ENCODE measurements at places on chromosomes 1 and 21. TPM values are rescaled to one million over a fixed set of nuclear protein-coding genes. Genes with fewer than 3 reads are reported as not detected.
A peak's percentile ranks its signal among the peaks of the same experiment; 100 is the strongest.

The LCE3D gene
- not detected for total RNA-seq

The CLCA1 gene
- total RNA-seq = not detected

The PRELP gene
- 232 TPM for total RNA-seq

The TNFRSF8 gene
- 0.54 TPM for total RNA-seq

The UBE2U gene
- not detected for total RNA-seq

The COL24A1 gene
- total RNA-seq = 2.8 TPM

The PLD5 gene
- 23.9 TPM for total RNA-seq

- H3K36me3 ChIP-seq = peaks cover 20% of the 10 kb centered on the region
- no peaks in the 10 kb centered on the region for H3K4me1 ChIP-seq
- H3K27ac ChIP-seq = no peak overlapping the region
- no peaks in the 10 kb centered on the region for H3K27me3 ChIP-seq
These were observed 89.7 kb downstream of the GTF2B start for GRCh38 chr1:88801575-88802208.

- H3K27me3 ChIP-seq = no peaks in the 10 kb centered on the region
- no peak overlapping the region for H3K4me3 ChIP-seq
- H3K4me1 ChIP-seq = no peaks in the 10 kb centered on the region
- no peaks in the 10 kb centered on the region for H3K36me3 ChIP-seq
- DNase-seq = no peak
These were observed 29.8 kb downstream of the RBM11 start for GRCh38 chr21:14245711-14246110.

- DNase-seq = no peak
- H3K4me3 ChIP-seq = no peak overlapping the region
- no peaks in the 10 kb centered on the region for H3K36me3 ChIP-seq
- H3K27me3 ChIP-seq = no peaks in the 10 kb centered on the region
- no peaks in the 10 kb centered on the region for H3K4me1 ChIP-seq
These were observed 6.5 kb downstream of the NR0B2 start for GRCh38 chr1:26907071-26907917.

DNA sequence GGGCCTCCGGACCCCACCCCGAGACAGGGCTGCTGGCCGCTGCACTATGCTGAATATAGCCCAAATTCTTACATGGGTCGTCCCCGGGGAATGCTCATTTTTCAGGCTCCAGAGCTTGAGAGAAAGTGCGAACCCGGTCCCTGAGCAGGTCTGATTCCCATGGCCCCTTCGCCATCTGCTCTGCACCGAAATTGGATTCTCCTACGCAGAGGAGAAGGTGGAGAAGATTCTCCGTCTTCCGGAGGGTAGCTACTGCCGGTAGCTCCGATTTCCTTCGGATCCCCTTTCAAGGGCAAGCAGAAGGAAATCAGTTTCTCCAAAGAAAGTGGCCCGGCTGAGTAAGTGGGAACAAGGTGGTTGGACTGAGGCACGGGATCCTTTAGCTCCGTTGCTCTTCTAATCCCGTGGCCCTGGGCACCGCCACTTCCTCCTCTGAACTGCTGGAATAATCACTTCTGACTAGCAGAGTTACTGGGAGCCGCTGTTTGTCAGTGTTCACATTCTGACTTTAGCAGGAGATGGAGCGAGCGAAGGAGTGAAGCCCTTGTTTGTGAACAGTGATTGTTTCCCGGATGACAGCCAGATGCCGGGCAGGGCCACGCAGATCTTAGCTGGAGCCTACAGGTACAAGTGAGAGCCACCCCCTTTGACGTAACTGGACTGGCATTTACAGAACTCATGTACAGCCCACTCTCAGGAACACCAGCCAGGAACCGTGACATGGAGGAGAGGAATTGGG is 1.1 kb upstream of the ZNF496 start:
- H3K27ac ChIP-seq = peak overlapping the region; percentile 70
- no peaks in the 10 kb centered on the region for H3K27me3 ChIP-seq
- peaks cover 14% of the 10 kb centered on the region for H3K36me3 ChIP-seq
- peak overlapping the region; percentile 96 for H3K4me3 ChIP-seq

- no peaks in the 10 kb centered on the region for H3K36me3 ChIP-seq
- no peak overlapping the region for H3K27ac ChIP-seq
- H3K27me3 ChIP-seq = no peaks in the 10 kb centered on the region
- H3K4me3 ChIP-seq = no peak overlapping the region
These were observed 38.5 kb downstream of the CRB1 start for GRCh38 chr1:197306381-197307062.

- no peak for DNase-seq
- H3K4me1 ChIP-seq = no peaks in the 10 kb centered on the region
- no peaks in the 10 kb centered on the region for H3K27me3 ChIP-seq
- H3K27ac ChIP-seq = no peak overlapping the region
- H3K4me3 ChIP-seq = no peak overlapping the region
These were observed 16.2 kb downstream of the LPGAT1 start for GRCh38 chr1:211814313-211814712.

GRCh38 chr1:113199760-113200455 is 126.9 kb downstream of the LRIG2 start:
- H3K4me1 ChIP-seq = no peaks in the 10 kb centered on the region
- H3K27me3 ChIP-seq = no peaks in the 10 kb centered on the region
- H3K4me3 ChIP-seq = no peak overlapping the region
- no peak overlapping the region for H3K27ac ChIP-seq

- H3K36me3 ChIP-seq = no peaks in the 10 kb centered on the region
- no peak overlapping the region for H3K4me3 ChIP-seq
- no peak overlapping the region for H3K27ac ChIP-seq
- H3K4me1 ChIP-seq = no peaks in the 10 kb centered on the region
These were observed 24.6 kb upstream of the PLA2G2C start for GRCh38 chr1:20210736-20211460.

DNA sequence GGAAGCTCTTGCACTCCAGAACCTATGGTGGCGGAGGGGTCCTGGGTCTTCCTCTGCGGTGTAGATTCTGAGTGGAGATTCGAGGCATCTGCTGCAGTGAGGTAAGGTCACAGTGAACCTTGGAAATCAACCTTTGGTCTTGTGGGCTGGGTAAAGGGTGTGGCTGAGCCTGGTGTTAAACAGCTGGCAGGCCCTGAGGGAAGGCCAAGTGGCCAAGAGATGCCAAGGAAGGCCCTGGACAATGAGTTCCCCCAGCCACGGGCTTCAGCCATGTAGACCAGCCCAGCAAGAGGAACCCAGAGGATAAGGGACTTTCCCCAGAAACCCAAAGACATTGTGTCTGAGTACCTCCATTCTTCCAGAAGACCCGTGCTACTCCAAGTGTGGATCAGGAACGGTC is 137.2 kb upstream of the ETS2 start:
- H3K27me3 ChIP-seq = no peaks in the 10 kb centered on the region
- peaks cover 24% of the 10 kb centered on the region for H3K4me1 ChIP-seq
- no peak overlapping the region for H3K27ac ChIP-seq
- no peak for DNase-seq
- H3K4me3 ChIP-seq = no peak overlapping the region
- no peaks in the 10 kb centered on the region for H3K36me3 ChIP-seq

GRCh38 chr1:179090522-179090921 is 8.7 kb downstream of the TOR3A start:
- peaks cover 26% of the 10 kb centered on the region for H3K36me3 ChIP-seq
- no peaks in the 10 kb centered on the region for H3K27me3 ChIP-seq
- DNase-seq = no peak
- peak overlapping the region; percentile 45 for H3K27ac ChIP-seq
- peaks cover 29% of the 10 kb centered on the region for H3K4me1 ChIP-seq

GRCh38 chr21:42574234-42575027 is 60.8 kb downstream of the SLC37A1 start:
- H3K36me3 ChIP-seq = peaks cover 3% of the 10 kb centered on the region
- H3K4me1 ChIP-seq = no peaks in the 10 kb centered on the region
- H3K27ac ChIP-seq = no peak overlapping the region

- H3K36me3 ChIP-seq = no peaks in the 10 kb centered on the region
- no peaks in the 10 kb centered on the region for H3K27me3 ChIP-seq
- no peak overlapping the region for H3K27ac ChIP-seq
- no peak for DNase-seq
These were observed 159.0 kb upstream of the GALNT2 start for GRCh38 chr1:229907884-229908638.

DNA sequence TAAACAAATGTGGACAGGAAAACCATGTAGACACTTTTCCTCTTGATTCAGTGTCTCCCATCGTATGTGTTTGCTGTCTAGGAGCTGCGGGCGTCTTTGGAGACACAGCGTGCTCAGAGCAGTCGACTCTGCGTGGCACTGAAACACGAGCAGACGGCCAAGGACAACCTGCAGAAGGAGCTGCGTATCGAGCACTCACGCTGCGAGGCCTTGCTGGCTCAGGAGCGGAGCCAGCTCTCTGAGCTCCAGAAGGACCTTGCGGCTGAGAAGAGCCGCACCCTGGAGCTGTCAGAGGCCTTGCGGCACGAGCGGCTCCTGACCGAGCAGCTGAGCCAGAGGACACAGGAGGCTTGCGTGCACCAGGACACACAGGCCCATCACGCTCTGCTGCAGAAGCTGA is 27.2 kb upstream of the DIP2A start:
- H3K4me3 ChIP-seq = no peak overlapping the region
- no peak for DNase-seq
- no peak overlapping the region for H3K27ac ChIP-seq
- H3K27me3 ChIP-seq = no peaks in the 10 kb centered on the region
- H3K36me3 ChIP-seq = peaks cover 57% of the 10 kb centered on the region

DNA sequence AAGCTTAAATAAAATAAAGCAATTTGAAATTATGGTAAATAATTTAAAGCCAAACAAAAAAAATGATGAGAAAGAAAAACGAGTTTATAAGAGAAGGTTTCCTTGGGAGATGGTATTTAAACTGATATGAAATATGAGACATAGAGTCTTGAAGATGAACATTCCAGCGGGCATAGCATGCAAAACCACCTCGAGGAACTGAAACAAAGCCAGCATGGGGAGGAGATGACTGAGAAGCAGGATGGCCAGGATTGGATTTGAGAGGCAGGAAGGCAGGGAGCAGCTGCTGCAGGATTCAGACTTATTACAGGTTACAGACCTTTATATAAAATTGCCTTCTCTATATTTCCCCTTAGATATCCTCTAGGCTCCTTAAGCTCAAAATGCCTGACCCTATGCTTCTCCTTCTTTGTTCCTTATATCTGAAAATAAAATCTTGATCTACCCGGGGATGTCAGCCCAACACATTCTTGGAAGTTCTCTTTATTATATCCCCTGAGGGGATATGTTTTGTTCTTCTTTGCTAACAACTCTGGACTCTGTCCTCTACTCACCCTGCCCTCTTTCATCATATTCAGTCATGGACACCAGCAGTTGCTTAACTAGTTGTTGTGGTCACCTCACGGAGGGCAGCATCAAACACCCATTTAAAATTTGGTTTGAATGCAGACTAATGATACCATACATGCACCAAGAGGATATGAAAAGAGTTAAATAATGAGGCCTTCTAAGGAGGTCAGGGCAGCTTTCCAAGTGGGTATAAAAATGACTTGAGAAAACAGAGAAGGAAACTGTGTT is 719.1 kb upstream of the B3GALT2 start:
- H3K4me3 ChIP-seq = no peak overlapping the region
- no peak for DNase-seq
- H3K36me3 ChIP-seq = no peaks in the 10 kb centered on the region
- H3K27ac ChIP-seq = no peak overlapping the region

DNA sequence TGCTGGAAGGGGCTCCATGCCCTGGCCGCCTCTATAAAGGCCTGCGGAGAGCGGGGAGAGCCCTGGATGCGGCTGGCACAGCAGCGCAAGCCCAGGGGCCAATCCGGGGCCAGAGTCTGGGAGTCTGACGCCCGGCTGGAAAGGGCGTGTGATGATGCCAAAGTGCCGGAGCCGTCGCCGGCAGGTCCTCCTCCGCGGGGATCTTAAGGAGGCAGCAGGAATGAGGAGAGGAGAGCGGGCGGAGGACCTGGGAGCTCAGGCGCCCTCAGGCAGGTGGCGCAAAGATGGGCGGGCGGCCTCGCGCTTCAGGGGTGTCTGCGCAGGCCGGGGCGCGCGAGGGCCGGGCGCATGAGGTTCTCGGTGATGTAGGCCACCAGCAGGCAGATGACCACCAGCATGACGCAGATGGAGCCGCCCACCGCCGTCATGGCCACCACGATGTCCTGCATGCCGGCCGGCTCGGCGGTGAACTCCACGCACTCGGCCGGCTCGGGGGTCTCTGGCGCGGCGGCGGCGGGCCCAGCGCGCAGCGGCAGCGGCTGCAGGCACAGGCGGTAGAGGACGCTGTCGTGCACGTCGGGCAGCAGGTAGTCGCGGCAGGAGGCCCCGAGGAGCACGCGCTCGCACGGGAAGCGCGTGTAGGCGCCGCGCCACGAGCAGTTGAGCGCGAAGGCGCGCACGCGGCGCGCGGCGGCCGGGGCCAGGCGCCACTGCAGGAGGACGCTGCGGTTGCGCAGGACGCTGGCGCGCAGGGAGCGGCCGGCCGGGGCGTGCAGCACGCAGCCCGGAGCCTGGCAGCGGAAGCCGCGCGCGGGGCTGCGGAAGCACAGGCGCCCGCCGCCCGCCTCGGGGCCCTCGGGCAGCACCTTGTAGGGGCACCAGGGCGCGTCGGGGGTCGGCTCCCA is 653 bp downstream of the FNDC10 start:
- peak overlapping the region; percentile 37 for H3K4me3 ChIP-seq
- peaks cover 14% of the 10 kb centered on the region for H3K4me1 ChIP-seq
- H3K27ac ChIP-seq = no peak overlapping the region
- DNase-seq = no peak
- no peaks in the 10 kb centered on the region for H3K36me3 ChIP-seq

DNA sequence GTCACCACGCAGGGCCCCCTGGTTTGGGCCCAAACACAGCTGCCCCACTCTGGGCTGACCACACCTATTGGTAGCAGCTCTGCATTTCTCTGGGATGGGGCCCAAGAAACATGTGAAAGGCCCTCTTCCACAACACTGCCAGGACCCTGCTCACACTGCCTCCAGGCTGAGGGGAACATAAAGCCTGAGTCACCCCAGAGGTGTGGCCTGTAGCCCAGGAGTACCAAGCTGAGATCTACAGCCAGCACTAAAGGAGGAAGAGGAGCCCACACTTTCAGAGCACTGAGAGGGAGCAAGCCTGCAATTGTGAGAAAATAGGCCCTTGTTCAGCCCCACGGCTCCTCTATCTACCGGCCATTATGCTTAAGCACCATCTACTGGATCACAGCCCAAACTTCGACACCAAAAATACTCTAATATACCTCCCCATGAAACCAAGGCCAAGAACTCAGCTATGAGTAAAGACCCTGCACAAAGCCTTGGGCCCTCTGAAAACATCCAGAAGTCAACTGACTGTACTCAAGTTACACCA is 14.4 kb upstream of the OR2T10 start:
- no peak overlapping the region for H3K4me3 ChIP-seq
- H3K36me3 ChIP-seq = no peaks in the 10 kb centered on the region
- H3K27me3 ChIP-seq = no peaks in the 10 kb centered on the region
- no peak overlapping the region for H3K27ac ChIP-seq
- DNase-seq = no peak

- H3K4me1 ChIP-seq = no peaks in the 10 kb centered on the region
- no peaks in the 10 kb centered on the region for H3K27me3 ChIP-seq
- H3K27ac ChIP-seq = no peak overlapping the region
- DNase-seq = no peak
- no peaks in the 10 kb centered on the region for H3K36me3 ChIP-seq
These were observed 883.3 kb upstream of the TMPRSS15 start for GRCh38 chr21:19286876-19287275.

- H3K36me3 ChIP-seq = no peaks in the 10 kb centered on the region
- no peak for DNase-seq
- no peaks in the 10 kb centered on the region for H3K27me3 ChIP-seq
- H3K27ac ChIP-seq = no peak overlapping the region
These were observed 58.7 kb upstream of the RC3H1 start for GRCh38 chr1:174080819-174081218.

GRCh38 chr21:30990514-30991262 is 47.6 kb downstream of the KRTAP19-8 start:
- H3K27ac ChIP-seq = no peak overlapping the region
- H3K4me1 ChIP-seq = peaks cover 19% of the 10 kb centered on the region
- DNase-seq = no peak
- H3K27me3 ChIP-seq = no peaks in the 10 kb centered on the region
- no peaks in the 10 kb centered on the region for H3K36me3 ChIP-seq
